Mammary epithelial cell (primary cell): ENCODE measurements at places on chromosomes 6 and 20. TPM values are rescaled to one million over a fixed set of nuclear protein-coding genes. Genes with fewer than 3 reads are reported as not detected.

GRCh38 chr20:60570481-60571277 is 612.5 kb downstream of the CDH26 start:
- no peak for DNase-seq

- DNase-seq, result peak; percentile 58
Observed at GRCh38 chr20:44683263-44684046, 31.7 kb upstream of the CCN5 start.

DNA sequence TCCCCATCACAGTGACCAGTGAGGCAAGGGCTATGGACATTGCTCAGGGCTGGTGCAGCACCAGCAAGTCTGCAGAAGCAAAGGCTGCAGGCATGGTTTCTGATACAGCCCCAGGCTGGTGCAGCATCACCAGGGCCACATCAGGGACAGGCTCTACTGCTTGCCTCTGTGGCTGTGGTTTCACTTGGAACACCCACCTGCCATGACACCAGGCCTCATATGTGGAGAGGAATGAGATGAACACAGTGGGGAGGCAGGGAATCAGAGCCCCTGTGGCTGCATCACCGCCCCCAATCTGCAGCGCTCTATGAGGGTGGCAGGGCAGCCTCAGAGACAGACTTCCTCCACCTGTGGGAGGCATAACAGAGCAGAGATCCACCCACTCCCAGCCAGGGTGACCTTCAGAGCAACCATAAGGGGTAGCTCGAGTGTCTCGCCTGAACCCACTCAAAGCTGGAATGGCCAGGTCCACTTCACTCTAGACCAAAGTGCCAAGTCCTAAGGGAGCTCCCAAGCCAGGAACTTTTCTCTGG is 7.9 kb downstream of the RING1 start:
- DNase-seq, result no peak

DNA sequence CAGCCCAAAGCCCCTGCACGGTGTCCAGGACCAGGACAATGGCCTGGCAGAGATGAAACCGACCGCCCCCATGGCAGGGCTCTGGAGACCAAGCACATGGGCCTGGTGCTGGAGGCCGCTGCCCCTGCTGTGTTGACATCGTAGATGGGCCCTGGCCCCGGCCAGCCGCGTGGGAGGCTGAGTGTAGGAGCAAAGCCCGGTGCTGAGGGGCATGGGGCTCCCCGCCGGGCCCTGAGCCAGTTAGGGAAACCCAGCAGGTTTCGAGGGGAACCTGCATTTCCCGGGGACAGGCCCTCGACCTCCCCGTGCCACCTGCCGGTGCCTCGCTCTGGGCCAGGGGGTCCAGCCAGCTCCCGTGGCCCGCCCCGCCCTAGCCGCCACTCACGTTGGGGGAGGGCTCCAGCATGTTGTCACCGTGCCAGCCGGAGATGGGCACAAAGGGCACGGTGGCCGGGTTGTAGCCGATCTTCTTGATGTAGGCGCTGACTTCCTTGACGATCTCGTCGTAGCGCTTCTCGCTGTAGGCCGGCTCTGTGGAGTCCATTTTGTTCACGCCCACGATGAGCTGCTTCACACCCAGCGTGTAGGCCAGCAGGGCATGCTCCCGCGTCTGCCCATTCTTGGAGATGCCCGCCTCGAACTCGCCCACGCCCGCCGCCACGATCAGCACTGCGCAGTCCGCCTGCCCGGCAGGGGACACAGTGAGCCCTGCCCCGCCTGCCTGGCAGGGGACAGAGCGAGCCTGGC is 4.3 kb downstream of the EEF1A2 start:
- DNase-seq, result no peak

- DNase-seq, result no peak
Observed at GRCh38 chr20:61770113-61770585, 295.5 kb downstream of the TAF4 start.

DNA sequence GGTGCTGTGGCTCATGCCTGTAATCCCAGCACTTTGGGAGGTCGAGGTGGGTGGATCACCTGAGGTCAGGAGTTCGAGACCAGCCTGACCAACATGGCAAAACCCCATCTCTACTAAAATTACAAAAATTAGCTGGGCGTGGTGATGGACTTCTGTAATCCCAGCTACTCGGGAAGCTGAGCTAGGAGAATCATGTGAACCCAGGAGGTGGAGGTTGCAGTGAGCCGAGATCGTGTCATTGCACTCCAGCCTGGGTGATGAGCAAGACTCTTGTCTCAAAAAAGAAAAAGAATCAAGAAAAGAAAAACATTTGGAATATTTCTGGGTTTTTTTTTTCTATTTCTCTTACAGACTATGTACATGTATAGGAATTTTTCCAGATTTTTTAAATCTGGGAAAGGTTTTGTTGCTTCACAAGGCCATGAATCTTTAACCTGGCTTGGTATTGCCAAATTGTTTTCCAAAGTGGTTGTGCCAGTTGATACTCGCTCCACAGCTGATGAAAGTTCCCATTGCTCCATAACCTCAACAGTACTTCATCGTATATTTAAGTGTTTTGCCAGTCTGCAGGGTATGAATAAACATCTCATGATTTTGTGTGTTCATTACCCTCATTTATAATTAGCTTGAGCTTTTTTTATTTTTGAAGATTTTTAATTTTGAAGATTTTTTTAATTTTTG is 33.5 kb downstream of the RNF217 start:
- peak; percentile 65 for DNase-seq

GRCh38 chr20:50648651-50649050 is 42.7 kb downstream of the RIPOR3 start:
- no peak for DNase-seq

DNA sequence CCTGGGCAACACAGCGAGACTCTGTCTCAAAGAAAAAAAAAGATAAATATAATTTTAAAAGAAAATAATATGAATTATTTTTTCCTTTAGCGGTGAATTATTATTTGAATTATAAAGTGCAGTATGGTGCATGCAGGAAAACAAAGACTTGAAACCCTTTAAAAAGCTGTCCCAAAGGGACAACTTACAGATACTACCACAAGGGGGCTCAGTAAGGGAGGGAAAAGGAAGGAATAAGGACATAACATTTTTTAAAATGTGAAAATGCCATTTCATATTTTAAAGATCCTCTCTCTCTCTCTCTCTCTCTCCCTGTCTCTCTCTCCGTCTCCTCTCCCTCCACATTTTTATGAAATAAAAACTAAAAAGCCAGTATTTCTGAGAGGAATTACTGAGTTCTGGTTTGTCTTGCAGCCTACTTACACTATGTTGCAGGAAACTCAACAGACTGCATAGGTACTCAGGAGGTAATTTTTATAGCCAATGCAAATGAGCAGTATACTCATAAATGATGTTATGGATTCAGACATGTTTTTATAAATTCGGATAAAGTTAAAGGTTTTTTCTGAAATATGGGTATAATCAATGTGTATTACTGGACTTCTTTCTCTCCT is 455.0 kb upstream of the GJE1 start:
- peak; percentile 13 for DNase-seq

DNA sequence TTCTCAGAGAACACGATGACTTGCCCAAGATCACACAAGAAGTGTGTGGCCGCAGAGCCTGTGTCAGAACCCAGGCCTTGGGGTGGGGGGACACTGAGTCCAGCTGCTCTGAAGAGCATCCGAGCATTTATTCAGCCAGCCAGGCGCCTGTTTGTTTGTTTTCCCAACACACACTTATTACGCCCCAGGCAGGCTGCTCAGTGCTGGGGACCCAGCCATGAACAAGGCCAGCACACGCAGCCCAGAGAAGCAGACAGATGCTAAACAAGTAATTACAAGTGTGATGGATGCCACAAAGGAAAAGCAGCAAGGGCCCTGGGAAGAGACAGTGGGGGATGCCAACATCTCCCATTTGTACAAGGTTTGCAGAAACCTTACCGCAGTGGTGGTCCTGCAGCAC is 19.4 kb upstream of the SIRPA start:
- no peak for DNase-seq

DNA sequence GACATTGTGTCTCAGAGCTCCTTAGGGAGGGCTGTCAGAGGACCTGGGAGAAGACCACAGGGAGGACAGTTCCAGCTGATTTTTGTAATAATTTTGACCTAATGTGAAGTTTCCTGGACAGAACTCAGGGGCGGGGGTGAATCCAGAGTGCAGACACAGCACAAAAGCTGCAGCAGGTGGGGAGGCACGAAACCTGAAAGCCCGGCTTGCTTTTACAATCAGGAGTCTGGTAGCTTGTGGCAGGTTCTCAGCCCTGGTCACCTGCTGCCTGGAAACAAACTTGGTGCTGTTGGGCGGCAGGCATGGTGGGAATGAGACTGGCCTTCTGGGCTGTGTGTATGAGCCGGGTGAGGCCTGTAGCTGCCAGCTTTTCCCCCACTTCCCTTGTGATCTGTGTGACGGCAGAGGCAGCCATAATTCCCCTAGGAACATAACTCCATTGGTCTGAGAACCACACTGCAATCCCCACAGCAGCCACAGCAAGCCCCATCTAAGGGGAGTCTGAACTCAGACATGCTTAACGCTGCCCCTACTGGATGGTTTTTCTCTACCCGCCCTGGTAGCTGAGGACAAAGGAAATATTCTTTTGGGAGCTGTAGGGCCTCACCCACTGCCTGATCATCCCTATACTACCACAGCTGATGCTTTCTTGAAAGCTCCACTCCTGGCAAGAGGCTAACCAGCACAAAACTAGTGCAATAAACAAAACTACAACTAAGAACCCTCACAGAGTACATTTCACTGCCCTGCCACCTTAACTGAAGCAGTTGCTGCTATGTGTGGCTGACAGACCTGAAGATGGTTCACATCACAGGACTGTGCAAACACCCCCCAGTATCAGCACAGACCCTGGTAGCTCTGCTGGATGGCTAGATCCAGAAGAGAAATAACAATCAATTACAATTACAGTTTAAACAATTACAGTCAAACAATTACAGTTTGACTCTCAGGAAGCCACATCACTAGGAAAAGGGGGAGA is 1055.1 kb upstream of the GJE1 start:
- peak; percentile 10 for DNase-seq

- peak; percentile 46 for DNase-seq
Observed at GRCh38 chr20:32457479-32457986, 99.4 kb downstream of the ASXL1 start.

DNA sequence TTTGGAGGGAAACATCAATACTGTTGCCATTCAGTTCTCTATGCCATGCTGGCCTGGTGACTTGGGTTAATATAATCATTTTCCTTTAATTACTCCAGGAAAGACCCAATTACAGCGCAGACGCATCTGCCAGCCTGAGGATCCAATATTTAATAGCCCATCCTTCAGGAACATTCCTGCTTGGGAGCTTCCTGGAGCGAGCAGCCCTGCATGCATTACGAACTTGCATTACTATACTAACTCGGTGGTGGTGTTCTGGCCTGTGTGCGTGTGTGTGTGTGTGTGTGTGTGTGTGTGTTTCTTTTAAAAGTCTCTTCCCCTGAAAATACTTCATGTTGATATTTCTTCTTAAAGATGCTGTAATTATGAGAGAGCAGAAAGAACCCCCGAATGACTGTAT is 26.5 kb downstream of the PMEPA1 start:
- DNase-seq, result no peak

DNA sequence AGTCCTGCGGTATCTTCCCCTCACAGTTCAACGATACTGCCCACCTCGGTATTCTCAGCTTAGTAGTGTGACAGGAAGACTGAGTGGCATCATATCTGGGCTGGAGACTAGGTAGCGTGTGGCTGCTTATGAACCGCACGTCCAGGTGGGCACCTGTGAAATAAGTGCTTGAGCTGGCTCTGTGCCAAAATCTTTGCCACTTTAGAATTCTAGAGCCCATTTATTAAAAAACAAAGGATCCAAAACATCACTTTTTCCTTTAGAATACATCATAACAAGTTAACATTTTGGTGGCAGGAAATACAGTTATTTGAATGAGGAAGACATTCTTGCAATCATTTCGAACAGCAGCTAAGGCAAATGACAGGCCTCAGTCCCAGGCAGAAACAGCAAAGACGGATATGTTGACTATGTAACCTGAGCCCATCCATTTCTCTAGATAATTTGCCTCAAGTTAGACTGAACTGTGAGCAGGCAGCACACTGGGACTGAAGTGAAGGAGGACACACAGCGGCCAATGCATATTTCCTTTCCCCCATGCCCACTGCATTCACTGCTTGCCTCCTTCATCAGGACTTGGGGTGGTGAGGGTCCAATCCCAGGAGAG is 136.6 kb downstream of the GMDS start:
- DNase-seq, result no peak

DNA sequence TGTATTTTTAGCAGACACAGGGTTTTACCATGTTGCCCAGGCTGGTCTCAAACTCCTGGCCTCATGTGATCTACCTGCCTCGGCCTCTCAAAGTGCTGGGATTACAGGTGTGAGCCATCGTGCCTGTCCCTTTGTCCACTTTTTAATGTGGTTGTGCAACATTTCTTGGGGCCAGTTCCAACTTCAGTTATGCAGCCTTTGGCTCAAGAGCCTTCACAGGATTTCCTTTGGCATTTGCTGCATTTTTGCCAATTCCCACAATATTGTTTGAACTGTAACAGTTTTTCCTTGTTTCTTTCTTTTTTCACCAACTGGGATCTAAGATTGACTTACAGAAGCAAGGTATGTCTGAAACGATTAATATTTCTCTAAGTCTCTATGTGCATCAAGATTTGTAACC is 63.6 kb downstream of the EDN1 start:
- no peak for DNase-seq

GRCh38 chr6:157228426-157229131 is 94.7 kb downstream of the TMEM242 start:
- no peak for DNase-seq

DNA sequence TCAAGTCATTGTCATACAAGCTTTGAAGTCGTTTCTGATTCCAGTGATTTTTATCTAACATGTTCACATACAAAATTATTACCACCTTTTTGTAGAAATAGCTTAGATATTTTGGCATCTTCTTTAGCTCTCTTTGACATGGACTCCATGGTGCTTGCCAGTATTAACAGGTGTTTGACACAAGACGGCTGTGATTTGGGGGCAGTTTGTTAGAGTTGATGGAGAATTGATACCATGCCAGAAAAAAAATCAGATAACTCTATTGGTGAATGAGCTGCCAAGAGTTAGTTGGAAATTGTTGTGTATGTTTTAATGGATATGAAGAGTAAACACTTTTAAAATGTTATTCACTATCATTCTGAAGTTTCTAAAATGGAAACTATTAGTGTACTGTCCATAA is 146.6 kb upstream of the LAMP5 start:
- DNase-seq, result no peak

GRCh38 chr6:112710710-112711109 is 363.6 kb downstream of the RFPL4B start:
- DNase-seq, result peak; percentile 30

- DNase-seq, result no peak
Observed at GRCh38 chr6:137416376-137417109, 77.7 kb downstream of the OLIG3 start.

GRCh38 chr6:45562171-45562570 is 184.4 kb upstream of the SUPT3H start:
- DNase-seq, result no peak

GRCh38 chr20:38229376-38230252 is 30.9 kb downstream of the KIAA1755 start:
- DNase-seq, result no peak

GRCh38 chr6:46452312-46452917 is 38.8 kb downstream of the RCAN2 start:
- peak; percentile 17 for DNase-seq

TFAP2C gene
- total RNA-seq, result 12.8 and 23.3 TPM in 2 replicates

GPR6 gene
- not detected for total RNA-seq

PBOV1 gene
- not detected in 2 replicates for total RNA-seq

UBD gene
- not detected in 2 replicates for total RNA-seq

MLN gene
- not detected for total RNA-seq

CNR1 gene
- not detected in 2 replicates for total RNA-seq

LAMP5 gene
- not detected for total RNA-seq

SLC26A8 gene
- under 0.01 TPM for total RNA-seq
